DND-41 (cell line): ENCODE measurements at places on chromosomes 6 and 20.

DNA sequence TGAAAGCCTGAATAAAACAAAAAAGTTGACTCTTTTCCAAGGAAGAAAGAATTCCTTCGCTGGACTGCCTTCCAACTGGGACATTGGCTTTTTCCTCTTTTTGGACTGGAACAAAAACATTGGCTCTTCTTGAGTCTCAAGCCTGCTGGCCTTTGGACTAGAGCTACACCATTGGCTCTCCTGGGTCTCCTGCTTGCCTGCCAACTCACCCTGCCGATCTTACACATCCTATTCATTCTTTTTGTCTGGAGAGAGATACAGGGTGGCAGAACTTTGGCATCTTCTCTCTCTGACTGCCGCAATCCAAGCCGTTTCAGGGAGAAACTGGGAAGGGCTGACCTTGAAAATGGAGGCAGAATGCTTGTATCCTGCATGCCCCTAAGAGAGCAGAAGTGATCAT lies 20.2 kb downstream of the DDO start:
- no peak for DNase-seq

- DNase-seq, result no peak
These were observed 585 bp upstream of the DSE start for GRCh38 chr6:116369964-116370759.

GRCh38 chr6:83430611-83431544 lies at the start of gene ME1:
Gene ME1 (minus strand): TSS chr6:83431051. CDS start chr6:83430954, 97 bp downstream.
- no peak for DNase-seq

GRCh38 chr6:87115402-87116135 lies 20.7 kb upstream of the CGA start:
- no peak for DNase-seq

DNA sequence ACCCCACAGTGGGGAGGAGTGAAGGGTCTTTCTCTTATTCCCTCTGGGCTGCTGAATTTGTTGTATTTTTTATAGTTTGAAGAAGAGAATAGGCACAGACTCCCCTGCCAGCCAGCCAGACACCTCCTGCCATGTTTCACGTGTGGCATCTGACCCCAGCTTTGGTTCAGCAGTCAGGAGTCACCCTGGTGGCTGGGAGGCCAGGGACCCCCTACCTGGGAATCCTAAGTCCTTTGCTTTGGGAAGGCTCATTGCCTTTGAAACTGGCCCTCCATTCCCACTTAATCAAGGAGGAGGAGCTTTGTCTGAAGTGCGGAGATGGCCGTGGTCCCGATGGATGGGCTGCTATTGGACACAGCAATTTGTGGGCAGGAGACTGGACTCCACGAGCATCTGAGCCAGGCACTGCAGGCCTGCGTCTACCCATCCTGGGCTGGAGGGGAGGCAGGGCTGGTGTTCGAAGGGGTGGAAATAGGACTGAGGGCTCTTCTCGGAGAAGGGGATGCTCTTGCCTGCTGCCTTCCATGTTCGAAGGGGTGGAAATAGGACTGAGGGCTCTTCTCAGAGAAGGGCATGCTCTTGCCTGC lies 196.1 kb downstream of the DLL1 start:
- DNase-seq, result no peak

GRCh38 chr6:138999949-139000725 lies 12.1 kb upstream of the REPS1 start:
- DNase-seq, result no peak

GRCh38 chr20:56579301-56579710 lies 46.3 kb downstream of the FAM209B start:
- no peak for DNase-seq

DNA sequence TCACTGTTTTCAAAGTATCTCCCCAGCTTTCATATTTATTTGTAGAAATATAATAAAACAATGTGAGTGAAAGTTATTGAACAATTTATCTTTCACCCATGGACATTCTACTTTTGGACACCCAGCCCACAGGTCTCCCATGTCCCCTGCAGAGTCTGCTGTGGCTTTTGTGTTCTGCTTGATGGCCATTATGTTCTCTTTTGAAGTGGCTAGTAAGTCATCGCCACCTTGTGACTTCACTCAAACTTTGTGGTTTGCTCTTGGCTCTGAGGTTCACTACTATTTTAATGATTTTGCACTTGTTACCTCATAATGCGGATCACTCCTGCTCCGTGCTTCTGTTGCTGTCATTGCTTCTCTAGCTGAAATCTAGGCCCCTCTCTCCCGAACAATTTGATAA lies 10.2 kb upstream of the DEFB113 start:
- DNase-seq, result no peak

GRCh38 chr20:18851629-18852028 lies 38.0 kb downstream of the SCP2D1 start:
- no peak for DNase-seq

DNA sequence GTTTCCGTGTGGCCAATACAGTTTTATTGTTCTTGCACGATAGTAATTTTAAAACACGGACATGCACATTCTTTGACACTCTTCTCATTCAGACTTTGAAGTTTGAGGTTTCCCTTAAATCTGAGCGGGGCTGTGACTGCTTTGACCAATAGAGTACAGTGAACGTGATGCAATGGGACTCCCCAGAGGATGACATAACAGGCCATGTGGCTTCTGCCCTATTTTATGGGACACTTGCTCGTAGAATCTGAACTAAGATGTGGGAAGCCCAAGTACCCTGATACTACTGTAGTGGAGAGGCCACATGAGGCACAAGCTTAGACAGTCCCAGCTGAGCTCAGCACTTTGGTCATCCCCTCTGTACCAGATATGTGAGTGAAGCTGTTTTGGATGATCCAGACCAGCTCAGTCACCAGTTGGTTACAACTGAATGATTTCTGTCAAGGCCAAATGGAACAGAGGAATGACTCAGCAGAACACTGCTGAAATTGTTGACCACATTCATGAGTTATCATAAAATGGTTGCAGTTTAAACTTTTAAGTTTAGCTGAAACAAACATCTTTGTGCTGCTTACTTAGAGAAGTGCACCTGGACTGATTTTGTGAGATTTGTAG lies 279.4 kb downstream of the RFPL4B start:
- DNase-seq, result no peak

DNA sequence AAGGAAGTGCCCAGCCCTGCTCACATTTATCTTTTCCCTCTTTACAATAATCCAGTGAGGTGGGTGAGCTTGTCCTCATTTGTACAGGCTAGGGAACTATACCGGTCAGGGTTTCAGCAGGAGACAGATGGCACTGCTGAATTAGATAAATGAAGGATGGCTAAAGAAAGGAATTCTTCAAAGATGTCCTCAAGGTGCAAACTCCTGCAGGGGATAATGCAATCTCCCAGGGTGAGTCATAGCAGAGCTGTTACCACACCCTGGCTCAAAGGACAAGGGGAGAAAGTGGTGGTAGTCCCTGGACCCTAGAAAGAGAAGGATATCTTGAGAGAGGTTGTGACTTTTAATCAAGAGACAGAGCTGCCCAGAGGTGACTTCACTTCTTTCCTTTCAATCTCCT lies 66.7 kb downstream of the RFPL4B start:
- no peak for DNase-seq

DNA sequence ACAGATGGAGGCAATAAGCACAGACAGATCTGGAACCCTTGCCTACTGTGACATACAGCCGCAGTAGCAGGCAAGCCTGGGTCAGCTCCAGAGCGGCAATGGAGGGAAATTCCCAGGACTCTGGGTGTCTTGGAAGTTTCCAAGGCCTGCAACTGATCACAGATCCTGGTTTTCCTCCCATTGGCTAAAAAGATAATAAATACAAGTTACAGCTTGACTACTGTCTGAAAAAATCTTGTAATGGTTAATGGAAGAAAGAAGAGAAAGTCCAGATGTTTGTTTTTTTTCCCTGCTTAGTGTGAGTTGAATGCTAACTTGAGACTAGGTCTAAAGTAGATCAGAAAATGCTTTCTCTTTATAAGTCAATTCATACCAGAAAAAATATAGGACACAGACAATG lies 307.6 kb downstream of the ALDH8A1 start:
- no peak for DNase-seq

- DNase-seq, result no peak
These were observed 217.7 kb upstream of the SULF2 start for GRCh38 chr20:48003021-48003420.

- no peak for DNase-seq
These were observed 455.0 kb downstream of the GJA1 start for GRCh38 chr6:121890307-121890910.

DNA sequence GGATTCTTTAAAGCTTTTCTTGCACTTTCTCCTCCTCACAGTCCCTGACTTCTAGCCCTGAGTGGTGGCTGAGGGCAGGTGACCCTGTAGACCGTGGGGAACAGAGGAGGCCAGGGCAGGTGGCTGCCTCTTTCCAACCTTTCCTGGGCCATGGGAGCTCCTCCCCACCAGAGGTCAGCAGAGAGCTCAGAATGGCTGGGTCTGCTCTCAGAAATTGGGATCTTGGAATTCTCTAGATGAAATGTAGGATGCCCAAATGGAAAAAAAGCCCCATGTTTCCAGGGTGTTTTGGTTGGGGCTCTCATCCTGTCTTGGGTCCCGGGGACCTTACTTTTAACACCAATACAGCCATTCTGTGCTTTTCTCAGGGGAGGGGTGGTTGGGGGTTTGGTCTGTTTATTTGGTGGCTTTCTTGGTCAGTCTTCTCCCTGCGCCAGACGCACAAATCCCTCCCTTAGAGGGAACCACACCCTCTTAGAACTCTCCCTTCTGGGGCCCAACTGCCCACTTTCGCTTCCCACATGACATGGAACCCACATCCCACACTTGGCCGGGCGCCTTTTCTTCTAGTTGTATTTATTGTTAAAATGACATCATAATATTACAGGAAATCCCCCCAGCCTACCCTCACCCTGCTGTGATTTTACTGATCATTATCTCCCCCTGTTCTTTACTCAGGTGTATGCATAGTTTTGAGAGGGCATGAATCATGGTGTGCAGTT lies 17.9 kb downstream of the GNAS start:
- peak; percentile 58 for DNase-seq

- DNase-seq, result no peak
These were observed 349.8 kb downstream of the PRKN start for GRCh38 chr6:162377735-162378134.

DNA sequence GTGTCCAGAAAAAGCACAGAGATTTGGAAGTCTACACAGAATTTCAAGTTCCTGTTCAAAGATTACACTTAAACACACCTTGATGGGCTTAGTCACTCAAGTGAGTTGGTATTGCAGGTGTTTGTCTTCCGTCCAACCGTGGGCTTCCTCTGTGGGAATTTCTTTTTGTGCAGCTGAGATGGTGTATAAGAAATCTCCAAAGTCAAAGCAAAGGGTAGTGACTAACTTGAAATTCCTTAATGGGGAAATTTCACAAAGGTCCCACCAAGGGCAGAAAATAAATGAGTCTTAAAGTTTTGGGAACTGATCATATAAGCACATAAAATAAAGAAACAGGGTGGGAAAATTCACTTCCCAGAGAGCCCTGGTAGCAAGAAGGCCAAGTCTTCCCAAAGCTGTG lies 102.0 kb upstream of the TNFAIP3 start:
- DNase-seq, result no peak

- no peak for DNase-seq
These were observed 19.6 kb downstream of the MYLIP start for GRCh38 chr6:16148498-16148897.

GRCh38 chr20:6485351-6485750 lies 282.1 kb upstream of the BMP2 start:
- no peak for DNase-seq
